PC-3 (cell line): ENCODE measurements at places on chromosomes 1 and 21.
A peak's percentile ranks its signal among the peaks of the same experiment; 100 is the strongest.

GRCh38 chr1:121515235-121515634, 330.5 kb downstream of the SRGAP2C start:
- DNase-seq: no peak
- H3K4me1 ChIP-seq: peaks cover 7% of the 10 kb centered on the region
- no peaks in the 10 kb centered on the region for H3K27me3 ChIP-seq
- H3K4me3 ChIP-seq: no peak overlapping the region
- no peak overlapping the region for H3K27ac ChIP-seq

DNA sequence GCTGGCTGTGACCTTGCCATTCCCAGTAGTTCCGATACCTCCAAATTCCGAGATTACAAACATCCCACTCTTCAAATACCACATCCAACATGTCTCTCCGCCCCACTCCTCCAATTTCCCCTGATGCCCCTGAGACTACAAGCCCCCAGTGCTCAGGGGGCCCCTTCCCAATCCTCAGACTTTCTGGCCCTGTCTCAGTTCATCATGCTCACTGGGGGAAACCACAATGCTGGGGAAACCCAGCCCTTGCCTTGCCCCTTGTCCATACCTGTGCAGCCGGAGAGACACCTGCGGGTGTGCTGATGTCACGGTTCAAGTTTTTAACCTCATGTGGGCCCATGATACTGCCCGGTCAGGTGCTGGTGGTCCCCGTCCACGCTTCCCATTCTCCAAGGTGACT, 226.6 kb downstream of the CAMTA1 start:
- DNase-seq: no peak
- H3K27me3 ChIP-seq: peaks cover 60% of the 10 kb centered on the region

DNA sequence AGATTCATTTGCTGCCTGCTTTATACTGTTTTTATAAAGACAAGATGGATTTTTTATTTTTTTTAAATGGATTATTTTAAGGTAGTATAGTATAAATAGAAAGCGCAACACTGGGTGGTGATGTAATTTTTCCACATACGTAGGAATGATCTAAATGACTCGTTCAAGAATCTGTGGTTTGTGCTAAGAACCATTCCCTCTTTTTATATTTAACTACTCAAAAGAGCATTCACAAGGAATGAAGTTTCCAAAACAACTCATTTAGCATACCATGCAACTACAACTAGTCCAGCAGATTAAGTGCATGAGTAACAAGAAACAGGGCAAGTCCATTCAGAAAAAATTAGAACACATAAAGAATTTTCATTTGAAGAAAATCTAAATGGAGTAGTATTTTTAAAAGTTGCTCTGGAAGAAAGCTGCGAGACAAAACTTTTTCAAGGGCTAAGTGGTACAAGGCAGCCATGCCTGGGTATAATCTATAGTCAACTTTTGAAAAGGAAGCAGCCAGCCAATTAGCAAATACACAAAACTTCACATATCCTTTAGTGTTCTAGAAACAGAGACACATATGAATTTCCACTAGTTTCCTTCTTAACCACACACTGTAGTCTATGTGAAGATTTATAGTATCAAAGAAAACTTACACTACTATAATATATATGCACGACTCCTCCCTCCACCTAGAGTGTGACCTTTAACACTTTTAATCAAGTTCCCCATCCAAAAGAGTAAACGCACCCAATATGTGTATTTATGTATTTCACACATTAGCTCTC, 23.4 kb downstream of the GTF2B start:
- H3K4me1 ChIP-seq: no peaks in the 10 kb centered on the region
- no peak for DNase-seq
- H3K27me3 ChIP-seq: no peaks in the 10 kb centered on the region
- no peak overlapping the region for H3K4me3 ChIP-seq
- peaks cover under 1% of the 10 kb centered on the region; the same call in 1 of the 2 replicates for H3K36me3 ChIP-seq
- no peak overlapping the region for H3K27ac ChIP-seq

DNA sequence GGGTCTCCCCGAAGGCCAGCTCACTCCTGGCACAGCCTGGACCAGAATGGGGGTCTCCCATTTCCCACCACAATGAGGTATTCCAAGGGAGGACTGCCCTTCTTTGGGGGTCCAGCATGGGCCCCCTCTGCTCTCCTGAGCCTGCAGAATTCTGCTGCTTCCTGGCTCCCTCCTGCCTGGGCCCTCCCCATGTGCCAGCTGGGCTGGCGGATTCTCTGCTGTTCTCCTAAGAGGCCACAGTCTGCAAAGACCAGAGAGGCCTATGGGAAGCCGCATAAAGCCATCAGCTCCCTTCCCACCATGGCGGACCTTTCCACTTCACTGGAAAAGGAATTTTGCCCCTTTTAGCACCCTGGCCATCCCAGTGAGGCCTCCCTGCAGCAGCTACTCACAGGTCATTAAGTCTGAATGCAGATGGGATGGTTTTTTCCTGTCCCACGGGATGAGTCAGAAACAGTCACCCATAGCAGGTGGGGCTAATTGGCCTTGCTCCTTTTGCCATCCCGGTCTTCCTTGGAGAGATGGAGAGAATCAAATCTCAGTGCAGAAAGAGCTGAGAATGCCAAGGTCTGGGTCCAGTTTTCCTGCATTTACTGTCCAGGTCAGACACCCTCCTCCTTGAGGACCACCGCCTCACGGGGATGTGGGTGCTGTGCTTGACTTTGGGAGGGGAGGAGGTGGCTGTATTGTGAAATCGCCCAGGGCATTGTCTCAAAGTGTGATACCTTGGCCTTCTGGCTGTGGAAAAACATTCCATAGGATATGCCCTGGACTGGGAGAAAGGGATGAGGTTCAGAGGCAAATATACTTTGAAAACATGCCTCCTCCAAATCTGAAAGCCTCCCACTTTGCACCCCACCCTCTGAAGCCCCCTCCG, 23.2 kb downstream of the MYBPH start:
- peak overlapping the region; percentile 64 for H3K27ac ChIP-seq
- no peaks in the 10 kb centered on the region for H3K27me3 ChIP-seq
- DNase-seq: peak; percentile 82
- H3K4me1 ChIP-seq: peaks cover 42% of the 10 kb centered on the region
- H3K4me3 ChIP-seq: no peak overlapping the region

GRCh38 chr1:21919520-21919919, 17.6 kb downstream of the HSPG2 start:
- H3K27me3 ChIP-seq: no peaks in the 10 kb centered on the region
- H3K4me3 ChIP-seq: no peak overlapping the region
- peak; percentile 77 for DNase-seq
- H3K36me3 ChIP-seq: no peaks in the 10 kb centered on the region
- H3K27ac ChIP-seq: no peak overlapping the region

- no peak overlapping the region for H3K4me3 ChIP-seq
- peaks cover 6% of the 10 kb centered on the region; the same call in 1 of the 2 replicates for H3K4me1 ChIP-seq
- no peaks in the 10 kb centered on the region for H3K27me3 ChIP-seq
- H3K36me3 ChIP-seq: peaks cover 6% of the 10 kb centered on the region
- no peak overlapping the region for H3K27ac ChIP-seq
These were observed 12.9 kb downstream of the DESI2 start for GRCh38 chr1:244665771-244666217.

DNA sequence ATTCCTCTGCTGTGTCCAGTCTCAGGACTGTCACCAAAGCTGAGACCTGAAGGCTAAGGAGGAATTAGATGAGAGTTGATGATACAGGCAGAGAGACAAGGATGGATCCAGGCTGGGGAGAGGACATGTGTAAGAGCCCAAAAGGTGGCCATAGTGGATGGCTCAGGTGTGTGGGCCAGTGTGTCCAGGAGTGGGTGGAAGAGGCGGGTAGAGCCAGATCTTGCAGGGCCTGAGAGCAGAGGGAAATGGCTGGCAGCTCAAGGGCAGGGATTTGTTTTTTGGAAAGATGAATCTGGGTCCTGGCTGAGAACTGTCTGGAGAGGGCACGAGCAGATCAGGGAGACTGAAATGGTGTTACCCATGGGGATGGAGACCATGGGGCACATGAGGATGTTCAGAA, 38.1 kb downstream of the AZIN2 start:
- H3K27ac ChIP-seq: no peak overlapping the region
- no peaks in the 10 kb centered on the region for H3K36me3 ChIP-seq
- peaks cover 10% of the 10 kb centered on the region; the same call in 1 of the 2 replicates for H3K4me1 ChIP-seq
- no peaks in the 10 kb centered on the region for H3K27me3 ChIP-seq
- no peak overlapping the region for H3K4me3 ChIP-seq
- DNase-seq: no peak

DNA sequence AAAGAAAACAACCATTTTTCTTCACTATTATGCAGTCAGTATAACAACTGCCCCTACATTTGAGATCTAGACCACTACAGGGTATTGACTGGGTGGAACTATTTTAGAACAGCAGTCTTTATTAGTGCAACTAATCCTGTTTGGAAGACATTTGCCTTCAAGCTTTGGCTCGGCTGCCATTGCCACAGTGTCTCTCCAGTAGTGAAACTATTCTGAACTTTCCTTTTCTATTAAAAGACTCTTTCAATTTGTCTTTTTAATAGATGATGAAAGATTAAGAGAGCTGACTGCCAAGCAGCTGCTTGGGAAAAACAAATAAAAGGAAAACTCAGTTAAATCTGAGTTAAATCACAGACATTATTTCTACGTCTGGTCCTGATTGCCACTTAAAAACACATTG, 49.3 kb downstream of the LPGAT1 start:
- no peaks in the 10 kb centered on the region for H3K27me3 ChIP-seq
- H3K36me3 ChIP-seq: no peaks in the 10 kb centered on the region
- no peak overlapping the region for H3K27ac ChIP-seq
- H3K4me1 ChIP-seq: no peaks in the 10 kb centered on the region
- DNase-seq: no peak

GRCh38 chr1:201540846-201541735, 2.2 kb downstream of the NAV1 start:
- no peak for DNase-seq
- H3K27me3 ChIP-seq: no peaks in the 10 kb centered on the region
- H3K36me3 ChIP-seq: no peaks in the 10 kb centered on the region
- H3K27ac ChIP-seq: no peak overlapping the region
- peaks cover 21% of the 10 kb centered on the region for H3K4me1 ChIP-seq

- no peaks in the 10 kb centered on the region for H3K27me3 ChIP-seq
- H3K36me3 ChIP-seq: no peaks in the 10 kb centered on the region
- H3K4me1 ChIP-seq: peaks cover 15% of the 10 kb centered on the region
- no peak overlapping the region for H3K4me3 ChIP-seq
- no peak overlapping the region for H3K27ac ChIP-seq
These were observed 16.7 kb upstream of the TTLL10 start for GRCh38 chr1:1157033-1157365.
